Testis (tissue), 5 donors: ENCODE measurements at places on chromosomes 11 and 22.

- DNase-seq = no peak
These were observed 12.6 kb downstream of the PPARA start for GRCh38 chr22:46162771-46163556.

GRCh38 chr11:114059984-114060391, 477 bp downstream of the ZBTB16 start:
- peak; percentile 52 for DNase-seq

GRCh38 chr11:76049511-76049910, 156.8 kb downstream of the WNT11 start:
- no peak for DNase-seq

GRCh38 chr11:31995525-31996094, 95.3 kb upstream of the RCN1 start:
- no peak for DNase-seq

DNA sequence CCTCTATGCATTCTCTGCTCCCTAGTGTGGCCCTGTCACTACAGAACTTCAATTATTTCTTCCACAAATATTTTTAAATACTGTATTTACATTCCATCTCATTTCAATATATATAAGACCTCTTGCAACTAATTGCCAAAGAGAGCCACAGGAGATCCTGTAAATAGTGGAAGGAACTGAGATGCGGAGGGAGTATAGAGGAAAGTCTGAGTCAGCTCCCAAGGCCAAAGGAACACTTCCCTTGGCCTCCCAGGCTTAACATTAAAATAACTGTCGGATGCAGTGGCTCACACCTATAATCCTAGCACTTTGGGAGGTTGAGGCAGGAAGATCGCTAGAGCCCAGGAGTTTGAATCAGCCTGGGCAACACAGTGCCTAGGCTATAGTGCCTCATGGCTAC, 31.2 kb downstream of the RBFOX2 start:
- no peak for DNase-seq

DNA sequence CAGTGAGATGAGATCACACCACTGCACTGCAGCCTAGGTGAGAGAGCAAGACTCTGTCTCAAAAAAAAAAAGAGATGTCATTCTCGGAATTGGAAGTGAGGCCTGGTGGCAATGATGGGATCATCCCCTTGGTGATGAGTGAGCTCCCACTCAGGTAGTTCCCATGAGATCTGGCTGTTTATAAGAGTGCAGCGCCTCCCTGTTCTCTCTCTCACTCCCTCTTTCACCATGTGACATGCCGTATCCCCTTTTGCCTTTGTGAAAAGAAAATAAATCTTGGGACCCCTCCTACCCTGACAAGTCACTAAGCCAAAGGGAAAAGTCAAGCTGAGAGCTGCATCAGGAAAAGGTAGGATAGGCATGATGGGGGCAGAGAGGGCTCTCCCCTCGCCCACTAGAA, 28.8 kb downstream of the ZNF70 start:
- no peak for DNase-seq

DNA sequence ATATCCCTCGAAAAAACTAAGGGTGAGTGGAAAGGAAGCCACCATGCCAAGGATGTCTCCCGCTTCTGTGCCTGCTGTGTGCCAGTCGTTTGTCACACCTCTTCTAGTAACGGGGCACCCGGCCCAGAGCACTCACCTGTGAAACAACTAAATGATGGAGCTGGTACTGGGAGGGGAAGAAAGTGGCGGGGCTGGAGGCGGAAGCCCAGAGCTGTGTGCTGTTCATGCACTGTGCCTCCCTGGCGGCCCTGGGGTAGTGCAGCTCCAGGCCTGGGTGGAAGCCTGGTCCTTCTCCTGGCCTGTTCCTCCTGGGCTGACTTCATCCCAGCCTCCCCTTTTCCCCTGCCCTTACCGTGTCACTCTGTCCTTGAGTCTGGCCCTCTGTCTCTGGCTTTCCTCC, 130.2 kb downstream of the CEP164 start:
- no peak for DNase-seq
